ENCODE measurements at places on chromosomes 11 and 22. TPM values are rescaled to one million over a fixed set of nuclear protein-coding genes. Genes with fewer than 3 reads are reported as not detected.

Gene OR8G1
- not detected for total RNA-seq

Gene CREB3L1
- 56.0 TPM for total RNA-seq

Gene RAG2
- total RNA-seq = not detected

Gene IFITM1
- total RNA-seq = 101 TPM

Gene MUC5AC
- not detected for total RNA-seq

Gene SLC22A8
- not detected for total RNA-seq

Gene PRMT3
- 13.2 TPM for total RNA-seq

Gene CCDC81
- total RNA-seq = 0.25 TPM

Gene SGSM1
- total RNA-seq = 11.6 TPM

Gene IRAG1
- 5.2 TPM for total RNA-seq

Gene GSTT2
- total RNA-seq = 0.42 TPM

Gene TRIM51
- total RNA-seq = not detected

Gene CDHR5
- not detected for total RNA-seq

Gene MPZL2
- 11.8 TPM for total RNA-seq

Gene KCNJ1
- total RNA-seq = 0.07 TPM

Gene GCAT
- 42.0 TPM for total RNA-seq

Gene GSTT2B
- 3.2 TPM for total RNA-seq

Gene KRTAP5-8
- total RNA-seq = not detected

Gene NAALADL1
- 5.3 TPM for total RNA-seq

Gene CRYBA4
- total RNA-seq = not detected

Gene E2F8
- 5.8 TPM for total RNA-seq

Gene ANO9
- 1.3 TPM for total RNA-seq

Gene MYO7A
- total RNA-seq = 4.6 TPM

Gene OR52N4
- not detected for total RNA-seq

Gene CD3E
- 1.1 TPM for total RNA-seq

Gene SLC16A8
- not detected for total RNA-seq

Gene MADD
- 46.4 TPM for total RNA-seq

Gene SIRT3
- 41.4 TPM for total RNA-seq

Gene OR10A2
- total RNA-seq = not detected

Gene CCDC188
- total RNA-seq = 0.27 TPM

Gene NUDT8
- total RNA-seq = 106 TPM

Gene SCN2B
- 19.6 TPM for total RNA-seq

Gene DKK3
- total RNA-seq = 657 TPM

Gene RASGRP2
- 44.5 TPM for total RNA-seq

Gene NFAM1
- total RNA-seq = 2.0 TPM

All from left ventricle myocardium superior (tissue), 1 donor.